ENCODE measurements at places on chromosomes 7 and 10.

DNA sequence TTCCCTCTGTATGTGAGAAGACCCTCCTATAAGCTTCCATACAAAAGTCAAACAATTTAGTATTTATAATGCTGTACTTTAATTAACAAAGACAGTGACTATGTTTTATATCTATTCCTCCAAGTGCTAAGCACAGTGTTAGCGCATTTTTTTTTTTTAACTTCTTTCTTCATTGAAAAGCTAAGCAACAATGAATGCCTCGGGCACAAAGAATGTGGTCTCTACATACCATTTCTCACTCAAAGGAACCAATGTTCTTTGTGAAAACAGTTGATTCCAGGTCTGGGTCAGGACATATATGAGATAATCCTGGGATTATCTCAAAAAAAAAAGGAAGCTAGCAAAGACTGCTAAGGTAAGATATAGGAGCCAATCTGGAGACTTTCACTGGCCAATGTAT, 26.2 kb upstream of the REEP3 start:
- DNase-seq = no peak

DNA sequence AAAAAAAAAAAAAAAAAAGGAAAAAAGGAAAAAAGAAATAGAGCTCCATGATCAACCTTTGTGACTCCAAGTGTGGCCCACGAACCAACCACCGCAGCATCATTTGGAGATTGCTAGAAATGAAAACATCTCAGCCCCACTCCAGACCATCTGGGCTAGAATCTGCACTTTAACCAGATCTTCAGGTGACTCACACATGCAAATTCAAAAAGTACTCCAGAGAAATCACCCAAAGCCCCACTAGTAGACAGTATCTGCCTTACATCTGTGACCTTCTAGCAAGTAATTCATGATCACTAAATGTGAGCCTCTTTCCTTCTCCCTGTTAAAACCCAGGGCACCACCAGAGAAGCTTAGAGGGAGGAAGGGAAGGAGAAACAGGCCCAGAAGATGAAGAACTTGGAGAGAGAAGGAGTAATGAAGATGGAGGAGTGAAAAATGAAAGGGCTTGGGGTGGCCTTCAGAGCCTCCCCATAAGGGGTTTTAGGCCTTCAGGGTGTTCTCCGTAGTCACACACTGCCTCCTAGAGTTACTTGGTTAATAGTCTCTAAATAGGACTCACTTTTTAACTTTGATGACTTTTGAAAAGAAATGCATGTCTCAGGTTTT, 94.0 kb downstream of the SLC37A3 start:
- peak; percentile 16 for DNase-seq

DNA sequence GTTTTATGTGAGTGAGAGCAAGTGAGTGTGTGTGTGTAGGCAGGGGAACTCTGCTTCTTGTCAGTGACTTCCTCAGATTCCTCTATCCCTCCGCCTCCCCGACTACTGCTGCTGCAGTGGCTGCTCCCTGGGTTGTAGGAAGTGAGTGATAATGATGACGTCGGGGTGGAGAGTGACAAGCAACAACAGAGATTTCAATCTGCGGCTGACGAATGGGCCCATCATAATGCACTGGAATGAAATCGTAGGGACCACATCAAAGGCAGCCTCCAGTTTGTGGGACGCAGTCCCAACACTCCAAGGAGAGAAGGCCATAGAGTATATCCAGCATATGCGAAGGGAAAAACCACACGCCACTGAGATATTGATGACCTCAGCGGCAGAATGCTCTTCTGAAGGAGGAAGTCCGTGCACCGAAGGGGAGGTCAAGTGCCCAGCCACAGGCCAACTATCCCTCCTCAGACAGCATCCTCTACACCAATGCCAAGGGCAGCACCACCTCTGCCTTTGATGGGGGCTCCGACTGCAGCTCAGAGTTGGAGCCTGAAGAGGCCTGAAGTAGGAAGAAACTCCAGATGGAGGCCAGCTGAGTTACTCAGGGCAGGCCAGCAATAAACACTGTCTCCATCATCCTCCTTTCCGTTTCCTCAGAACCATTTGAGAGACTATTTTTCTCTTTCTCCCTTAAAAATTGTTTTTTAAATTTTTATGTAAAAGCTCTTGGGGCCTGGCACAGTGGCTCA, 11.3 kb upstream of the STMP1 start:
- DNase-seq = no peak

DNA sequence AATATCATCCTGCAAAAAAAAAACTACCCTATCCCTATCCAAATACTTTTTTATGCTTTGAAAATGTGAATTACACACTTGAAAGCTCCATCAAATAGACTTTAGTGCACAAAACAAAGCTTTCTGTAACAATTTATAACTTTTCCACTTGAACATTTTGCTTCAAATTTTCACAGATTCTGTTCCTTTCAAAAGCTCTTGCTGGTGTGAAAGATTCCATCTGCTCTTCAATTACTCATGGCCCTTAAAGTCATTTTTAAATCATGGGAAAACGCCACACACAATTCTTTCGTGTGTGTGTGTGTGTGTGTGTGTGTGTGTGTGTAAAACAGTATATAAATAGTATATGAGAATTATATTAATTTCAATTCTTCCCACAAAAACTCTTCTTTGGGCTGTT, 167.5 kb downstream of the PRPF18 start:
- no peak for DNase-seq

DNA sequence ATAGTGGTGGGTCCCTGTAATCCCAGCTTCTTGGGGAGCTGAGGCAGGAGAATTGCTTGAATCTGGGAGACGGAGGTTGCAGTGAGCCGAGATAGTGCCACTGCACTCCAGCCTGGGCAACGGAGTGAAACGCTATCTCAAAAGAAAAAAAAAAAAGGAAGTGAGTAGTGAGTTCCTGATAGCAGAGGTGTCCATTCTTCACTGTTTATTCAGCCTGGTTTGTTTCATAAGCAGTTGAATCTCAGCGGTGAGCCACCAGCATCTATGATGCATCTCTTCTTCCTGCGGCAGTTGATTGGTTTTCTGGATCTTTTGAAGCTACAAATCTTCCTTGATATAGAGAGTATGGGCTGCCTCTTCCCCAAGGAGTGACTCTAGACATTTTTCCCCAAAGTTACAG, 316.1 kb upstream of the MTPN start:
- no peak for DNase-seq

GRCh38 chr7:74627661-74628411, 29.7 kb upstream of the GTF2I start:
- peak; percentile 90 for DNase-seq

GRCh38 chr10:35140727-35141126, 14.1 kb downstream of the CREM start:
- no peak for DNase-seq

GRCh38 chr7:158614700-158615099, 27.1 kb upstream of the PTPRN2 start:
- DNase-seq = no peak

GRCh38 chr7:27176962-27177794, 3.1 kb upstream of the HOXA10 start:
- DNase-seq = no peak

GRCh38 chr10:133359972-133360610, 2.3 kb upstream of the FUOM start:
- no peak for DNase-seq

GRCh38 chr7:92135052-92135889, 994 bp upstream of the CYP51A1 start:
- no peak for DNase-seq

DNA sequence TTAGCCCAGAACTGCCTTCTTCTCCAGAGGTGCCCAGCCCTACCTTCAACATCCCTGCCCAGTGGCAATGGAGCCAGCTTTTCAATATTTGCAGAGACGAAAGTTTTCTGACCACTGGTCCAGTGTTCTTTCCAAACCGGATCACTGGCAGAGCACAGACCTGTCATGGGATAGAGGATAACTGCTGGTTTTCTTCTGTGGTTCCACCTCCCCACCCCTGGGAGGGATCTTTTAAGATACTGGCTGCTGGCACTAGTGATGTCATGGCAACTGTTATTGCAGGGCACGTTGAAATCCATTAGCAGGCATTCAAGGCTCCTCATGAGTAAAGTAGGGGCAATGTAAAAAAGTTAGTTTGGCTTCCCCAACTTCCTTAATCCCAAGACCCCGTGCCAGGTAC, 387.1 kb downstream of the LRMDA start:
- no peak for DNase-seq

- no peak for DNase-seq
Measured at GRCh38 chr10:45179691-45180090, 135.7 kb downstream of the OR13A1 start.

DNA sequence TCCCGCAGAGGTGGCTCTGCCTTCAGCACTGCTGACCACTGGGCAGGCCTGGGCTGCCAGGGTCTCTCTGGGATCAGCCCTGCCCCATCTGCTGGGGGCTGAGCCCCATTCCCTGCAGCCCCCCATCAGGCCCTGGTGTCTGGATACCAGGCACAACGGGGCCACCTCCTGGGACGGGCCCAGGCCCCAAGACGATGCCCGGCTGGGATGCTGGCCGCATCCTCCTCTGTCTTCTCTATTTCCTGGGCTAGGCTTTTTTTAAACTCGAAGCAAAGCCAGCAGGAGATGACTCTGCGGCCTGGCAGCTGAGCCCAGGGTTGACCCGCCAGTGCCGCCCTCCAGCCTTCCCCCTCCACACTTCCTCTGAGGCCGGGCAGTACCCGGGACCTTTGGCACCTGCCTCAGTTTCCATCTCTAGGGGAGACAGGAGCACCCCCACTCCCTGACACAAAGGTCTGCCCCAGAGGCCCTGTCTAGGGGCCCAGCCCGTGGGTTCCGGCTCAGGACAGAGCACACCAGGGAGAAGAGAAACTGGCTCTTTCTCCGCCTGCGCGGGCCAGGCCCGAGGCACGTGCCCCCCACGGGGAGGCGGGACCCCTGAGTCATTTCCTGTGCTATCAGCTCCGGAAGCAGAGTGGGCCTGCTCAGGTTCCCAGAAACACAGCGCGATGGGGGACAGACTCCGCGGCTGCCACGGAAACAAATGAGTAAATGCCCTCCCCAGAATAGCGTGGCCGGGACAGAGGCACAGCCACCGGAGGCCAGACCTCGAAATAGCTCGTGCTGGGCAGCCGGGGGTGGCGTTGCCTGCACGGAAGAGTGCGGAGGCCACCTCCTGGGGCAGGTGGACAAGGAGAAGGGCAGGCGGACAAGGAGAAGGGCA, 84.6 kb upstream of the PDGFA start:
- no peak for DNase-seq

- no peak for DNase-seq
Measured at GRCh38 chr7:132991615-132992587, 90.0 kb downstream of the CHCHD3 start.

- DNase-seq = peak; percentile 78
Measured at GRCh38 chr10:119377958-119378736, 164.4 kb downstream of the RGS10 start.

GRCh38 chr7:148234715-148235114, 355.9 kb upstream of the C7orf33 start:
- no peak for DNase-seq

GRCh38 chr10:101690461-101690860, 4.5 kb downstream of the FBXW4 start:
- DNase-seq = no peak

GRCh38 chr7:114819616-114820362, 102.1 kb upstream of the MDFIC start:
- no peak for DNase-seq

GRCh38 chr7:65749518-65749917, 123.4 kb upstream of the VKORC1L1 start:
- DNase-seq = no peak

DNA sequence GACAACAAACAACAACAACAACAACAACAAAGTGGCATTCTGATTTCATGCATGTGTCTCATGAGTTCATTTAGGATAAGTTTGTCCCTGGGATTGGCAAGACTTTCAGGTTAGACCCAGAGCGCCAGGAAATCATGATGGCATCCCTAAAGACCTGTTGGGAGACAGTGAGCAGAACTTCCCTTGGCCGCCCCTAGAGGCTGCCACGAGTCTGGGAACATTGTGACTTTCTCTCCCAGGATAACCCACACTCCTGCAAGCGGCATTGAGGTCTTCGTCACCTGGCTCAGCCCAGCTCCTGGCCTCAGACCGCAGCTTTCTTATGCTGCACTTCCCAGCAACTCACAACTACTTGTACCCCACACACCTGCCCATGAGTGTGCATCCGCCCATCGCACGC, 80.5 kb upstream of the RNF32 start:
- no peak for DNase-seq
